ENCODE measurements at places on chromosomes 12 and 14.

DNA sequence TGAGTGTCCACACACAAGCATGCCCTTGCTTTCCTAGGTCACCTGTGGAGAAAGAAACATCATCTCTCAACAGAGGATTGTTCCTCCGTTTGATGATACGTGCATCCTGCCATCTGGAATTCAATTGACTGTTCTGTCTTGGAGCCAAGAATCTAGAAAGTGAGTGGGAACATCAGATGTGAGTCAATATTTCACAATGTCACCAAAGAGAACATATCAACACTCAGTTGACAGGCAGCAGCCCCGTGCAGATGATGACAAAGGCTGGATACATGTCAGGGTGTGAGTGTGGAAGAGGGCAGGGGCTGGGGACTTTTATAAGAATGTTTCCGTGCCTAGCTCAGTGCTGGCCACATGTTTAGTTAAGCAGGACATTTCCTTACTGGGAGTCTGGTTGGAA, 76.1 kb downstream of the TBC1D30 start:
- DNase-seq = peak; percentile 67

DNA sequence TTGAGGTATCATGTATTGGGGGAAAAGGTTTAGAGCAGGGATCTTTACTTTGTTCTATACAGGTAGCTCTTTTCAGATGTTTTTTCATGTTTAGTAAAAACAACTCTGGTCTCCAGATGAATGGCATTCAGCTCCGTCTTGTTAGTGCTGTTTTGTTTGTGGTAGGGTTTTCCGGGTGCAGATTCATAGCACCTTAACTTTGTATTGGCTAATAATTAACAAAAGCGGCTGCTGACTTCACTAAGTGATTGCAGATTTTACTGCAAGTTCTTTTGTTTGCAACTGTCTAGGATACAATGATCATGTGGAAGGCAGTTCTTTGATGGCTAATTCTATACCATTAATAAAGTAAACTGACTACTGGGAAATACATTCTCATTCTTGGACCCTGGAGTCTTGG, 32.2 kb upstream of the BHLHE41 start:
- no peak for DNase-seq

- DNase-seq = peak; percentile 10
These were observed 439 bp downstream of the GOLGA5 start for GRCh38 chr14:92794547-92794941.

- DNase-seq = no peak
These were observed 8.0 kb downstream of the GSG1 start for GRCh38 chr12:13095266-13095995.

- DNase-seq = no peak
These were observed 123.6 kb downstream of the TSPAN9 start for GRCh38 chr12:3200814-3201233.

DNA sequence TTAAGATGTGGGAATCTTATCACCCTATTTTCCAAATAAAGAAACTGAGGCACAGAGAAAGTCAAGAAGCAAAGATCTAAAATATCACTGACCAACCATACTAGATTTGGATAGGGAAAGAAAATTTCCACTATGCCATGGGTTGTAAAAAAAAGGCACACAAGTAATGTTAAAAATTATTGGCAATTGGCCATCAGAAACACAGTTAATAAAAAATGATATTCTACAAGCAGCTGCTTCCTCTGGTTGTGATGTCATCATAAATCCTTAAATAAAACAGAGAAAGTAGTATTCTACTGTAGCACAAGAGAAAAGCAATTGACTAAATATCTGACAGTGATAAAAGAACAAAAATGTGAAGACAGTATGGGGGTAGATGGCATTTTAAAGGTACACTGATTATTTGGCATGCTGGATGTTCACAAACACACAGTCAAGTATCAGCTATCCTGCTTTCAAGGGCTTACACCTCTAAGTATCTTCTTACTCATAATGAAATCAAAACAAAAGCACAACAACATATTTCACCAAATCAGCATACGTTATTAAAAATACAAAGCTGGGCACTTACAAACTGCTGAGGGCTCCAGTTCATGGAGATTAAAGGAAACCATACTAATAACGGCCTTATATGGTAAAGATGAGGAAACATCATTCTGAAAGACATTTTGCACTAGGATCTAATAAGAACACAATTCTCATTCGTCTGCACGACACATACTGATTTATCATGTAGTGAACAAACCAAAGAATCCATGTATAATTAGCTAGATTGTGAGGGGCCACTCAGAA, 45.7 kb downstream of the CORO1C start:
- peak; percentile 73 for DNase-seq

DNA sequence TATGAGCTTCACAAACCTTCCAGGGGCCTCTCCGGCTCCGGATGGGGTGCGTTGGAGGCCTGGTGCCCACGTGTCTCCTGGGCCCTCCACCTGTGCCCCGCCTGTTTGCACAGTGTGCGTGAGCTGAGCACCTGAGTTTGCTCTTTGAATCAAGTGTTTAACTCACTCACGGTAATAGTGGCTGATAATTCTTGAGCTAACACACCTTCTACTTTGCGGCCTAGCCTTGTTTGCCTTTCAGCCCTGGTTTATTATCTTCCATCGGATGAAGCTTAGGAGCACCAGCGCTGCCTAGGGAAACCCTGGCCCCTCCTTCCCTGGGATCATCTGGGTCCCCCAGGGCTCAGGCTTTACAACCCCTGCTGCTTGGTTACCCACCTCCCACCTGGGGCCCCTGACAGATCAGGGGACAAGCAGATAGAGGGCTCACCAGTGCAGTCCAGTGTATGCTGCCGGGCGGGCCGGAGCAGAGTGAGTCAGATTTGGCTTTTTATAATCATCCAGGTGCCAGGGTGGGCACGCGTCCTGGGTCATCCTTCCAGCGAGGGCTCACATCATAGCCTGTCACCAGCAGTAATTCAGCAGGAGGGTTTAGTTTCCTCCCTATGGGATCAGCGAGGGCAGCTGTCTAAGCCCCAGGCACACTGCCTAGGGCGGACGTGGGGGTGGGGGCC, 62.8 kb upstream of the RFLNA start:
- no peak for DNase-seq

DNA sequence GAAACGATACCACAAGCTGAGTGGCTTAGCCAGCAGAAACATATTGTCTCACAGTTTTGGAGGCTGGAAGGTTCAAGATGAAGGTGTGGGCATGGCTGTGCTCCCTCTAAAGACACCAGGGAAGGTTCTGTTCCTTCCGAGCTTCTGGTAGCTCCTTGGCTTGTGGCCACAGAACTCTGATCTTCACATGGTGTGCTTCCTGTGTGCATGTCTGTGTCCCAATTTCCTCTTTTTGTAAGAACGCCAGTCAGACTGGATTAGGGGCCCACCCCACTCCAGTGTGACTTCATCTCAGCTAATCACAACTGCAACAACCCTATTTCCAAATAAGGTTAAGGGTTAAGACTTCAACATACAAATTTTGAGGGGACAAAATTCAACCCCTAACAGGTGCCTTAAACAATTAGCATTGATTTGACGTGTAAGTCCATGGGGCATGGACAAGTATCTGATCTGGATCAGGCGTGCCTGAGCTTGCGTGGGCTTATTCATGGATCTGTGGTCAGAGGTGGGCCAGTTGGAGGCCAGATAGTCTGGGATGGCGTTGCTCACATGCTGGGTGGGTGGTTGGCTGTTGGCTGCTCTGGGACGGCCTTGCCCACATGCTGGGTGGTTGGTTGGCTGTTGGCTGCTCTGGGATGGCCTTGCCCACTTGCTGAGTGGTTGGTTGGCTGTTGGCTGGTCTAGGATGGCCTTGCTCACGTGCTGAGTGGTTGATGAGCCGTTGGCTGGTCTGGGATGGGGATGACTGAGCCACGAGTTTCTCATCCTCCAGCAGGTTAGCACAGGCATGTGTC, 88.5 kb downstream of the LGMN start:
- no peak for DNase-seq

GRCh38 chr14:44962334-44963043, 499 bp downstream of the TOGARAM1 start:
- peak; percentile 32 for DNase-seq

DNA sequence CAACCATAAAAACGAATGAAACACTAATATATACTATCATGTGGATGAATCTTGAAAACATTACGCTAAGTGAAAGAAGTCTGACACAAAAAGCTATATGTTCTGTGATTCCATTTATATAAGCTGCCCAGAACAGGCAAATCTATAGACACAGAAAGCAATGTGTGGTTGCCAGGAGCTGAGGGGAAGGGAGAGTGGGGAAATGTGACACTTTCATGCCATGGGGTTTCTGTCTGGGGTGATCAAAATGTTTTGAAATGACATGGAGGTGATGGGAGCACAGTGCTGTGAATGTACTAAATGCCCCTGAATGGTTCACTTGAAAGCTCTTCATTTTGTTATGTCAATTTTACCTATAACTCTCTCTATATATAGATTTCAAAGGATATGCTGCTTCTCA, 30.1 kb downstream of the ATG14 start:
- no peak for DNase-seq

DNA sequence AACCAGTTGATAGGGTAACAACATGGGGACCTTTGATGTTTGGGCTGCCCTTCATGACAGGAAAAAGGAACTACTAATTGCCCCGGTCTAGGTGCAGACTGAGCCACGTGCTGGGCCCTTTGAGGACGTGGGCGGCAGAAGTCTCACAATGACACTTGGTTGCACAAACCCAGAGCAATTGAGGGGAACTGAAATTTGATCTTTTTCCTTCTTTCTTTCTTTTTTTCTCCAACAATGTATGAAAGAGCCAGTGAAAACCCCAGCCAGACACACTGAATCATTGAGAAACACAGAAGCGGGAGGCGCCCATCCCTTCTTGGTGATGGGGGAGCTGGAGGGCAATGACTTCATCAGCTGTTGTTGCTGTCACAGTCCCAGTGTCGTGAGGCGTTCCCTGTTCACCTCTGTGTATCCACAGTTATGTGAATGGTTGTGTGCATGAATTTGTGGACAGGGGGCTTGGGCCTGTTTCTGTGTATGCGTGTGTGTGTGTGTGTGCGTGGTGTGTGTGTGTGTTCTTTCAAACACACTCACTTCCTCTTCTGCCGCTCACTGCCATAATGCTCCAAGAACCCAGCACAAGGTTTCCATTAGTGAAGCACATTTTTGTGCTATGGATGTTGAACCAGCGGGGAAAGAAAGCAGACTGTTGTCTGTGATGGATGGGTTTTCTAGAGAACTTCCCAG, 137.5 kb upstream of the CCND2 start:
- peak; percentile 60 for DNase-seq

- DNase-seq = no peak
These were observed 375.9 kb upstream of the SOX5 start for GRCh38 chr12:24325331-24325730.

DNA sequence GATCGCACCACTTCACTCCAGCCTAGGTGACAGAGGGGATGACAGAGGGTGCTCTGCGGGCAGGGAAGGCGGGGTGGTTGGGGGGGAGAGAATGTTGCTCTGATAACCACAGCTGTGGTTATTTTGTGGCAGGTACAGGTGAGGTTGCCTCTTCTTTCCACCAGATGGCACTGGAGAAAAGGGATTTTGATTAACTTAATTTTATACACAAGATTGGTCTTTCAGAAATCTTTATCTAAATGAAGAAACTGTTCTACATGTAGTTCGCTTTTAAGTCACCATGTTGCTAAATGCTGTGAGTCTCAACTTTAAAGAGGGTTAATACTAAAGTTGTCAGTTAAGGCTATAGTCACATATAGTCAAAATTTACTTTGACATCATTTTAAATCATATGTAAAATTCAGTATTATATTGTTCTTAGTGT, 25.7 kb downstream of the FGF23 start:
- DNase-seq = no peak

DNA sequence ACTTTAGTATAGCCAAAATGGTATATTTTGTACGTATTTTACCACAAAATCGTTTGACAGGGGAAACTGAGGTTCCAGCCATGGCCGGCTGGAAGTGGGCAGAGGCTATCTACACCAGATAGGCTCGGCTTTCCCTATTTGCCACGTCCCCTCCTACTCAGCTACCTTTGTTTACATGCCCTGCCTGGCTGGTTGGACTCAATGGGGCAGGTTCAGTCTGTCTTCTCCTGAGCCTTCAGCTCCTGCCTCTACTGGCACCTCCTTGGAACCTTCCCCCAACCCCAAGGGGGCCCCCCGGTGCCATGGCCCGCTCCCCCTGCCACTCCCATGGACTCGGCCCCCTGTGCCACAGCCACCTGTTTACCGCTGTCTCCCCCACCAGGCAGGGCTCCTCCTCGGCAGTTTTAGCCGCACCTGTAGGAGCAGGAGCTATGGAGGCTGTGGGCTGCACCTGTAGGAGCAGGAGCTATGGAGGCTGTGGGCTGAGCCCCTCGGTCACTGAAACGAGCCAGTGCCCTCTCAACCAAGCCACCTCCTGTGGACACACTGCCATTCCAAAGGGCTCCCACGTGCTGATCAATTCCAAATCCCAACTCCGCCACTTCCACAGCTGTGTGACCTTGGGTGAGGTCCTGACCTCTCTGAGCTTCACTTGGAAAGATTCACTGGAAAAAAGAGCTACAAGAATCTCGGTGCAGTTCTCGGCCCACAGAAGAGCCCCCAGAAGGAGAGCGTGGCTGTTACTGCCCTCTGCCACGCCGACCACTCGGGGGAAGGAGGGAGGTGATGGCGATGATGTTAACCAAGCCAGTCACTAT, 62.2 kb downstream of the NCOR2 start:
- no peak for DNase-seq

DNA sequence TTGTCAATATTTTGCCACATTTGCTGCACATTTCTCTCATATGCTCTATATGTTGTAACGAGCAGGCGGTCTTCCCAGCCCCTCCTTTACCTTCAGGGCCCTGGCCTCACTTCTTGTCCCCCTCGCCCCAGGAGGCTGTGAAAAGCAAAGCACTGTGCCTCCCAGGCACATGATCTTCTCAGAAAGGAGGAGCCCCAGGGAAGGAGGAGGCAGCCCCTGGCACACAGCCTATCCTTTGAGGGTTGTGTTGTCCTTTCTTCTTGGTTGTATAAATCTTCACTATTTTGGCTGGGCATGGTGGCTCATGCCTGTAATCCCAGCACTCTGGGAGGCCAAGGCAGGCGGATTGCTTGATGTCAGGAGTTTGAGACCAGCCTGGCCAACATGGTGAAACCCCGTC, 77.0 kb downstream of the PPP2R5C start:
- no peak for DNase-seq

GRCh38 chr12:103917873-103918272, 12.3 kb upstream of the HSP90B1 start:
- DNase-seq = no peak

Measured in fibroblast of skin of back (primary cell).